HT1080 (cell line): ENCODE measurements at places on chromosomes 11 and 22.

DNA sequence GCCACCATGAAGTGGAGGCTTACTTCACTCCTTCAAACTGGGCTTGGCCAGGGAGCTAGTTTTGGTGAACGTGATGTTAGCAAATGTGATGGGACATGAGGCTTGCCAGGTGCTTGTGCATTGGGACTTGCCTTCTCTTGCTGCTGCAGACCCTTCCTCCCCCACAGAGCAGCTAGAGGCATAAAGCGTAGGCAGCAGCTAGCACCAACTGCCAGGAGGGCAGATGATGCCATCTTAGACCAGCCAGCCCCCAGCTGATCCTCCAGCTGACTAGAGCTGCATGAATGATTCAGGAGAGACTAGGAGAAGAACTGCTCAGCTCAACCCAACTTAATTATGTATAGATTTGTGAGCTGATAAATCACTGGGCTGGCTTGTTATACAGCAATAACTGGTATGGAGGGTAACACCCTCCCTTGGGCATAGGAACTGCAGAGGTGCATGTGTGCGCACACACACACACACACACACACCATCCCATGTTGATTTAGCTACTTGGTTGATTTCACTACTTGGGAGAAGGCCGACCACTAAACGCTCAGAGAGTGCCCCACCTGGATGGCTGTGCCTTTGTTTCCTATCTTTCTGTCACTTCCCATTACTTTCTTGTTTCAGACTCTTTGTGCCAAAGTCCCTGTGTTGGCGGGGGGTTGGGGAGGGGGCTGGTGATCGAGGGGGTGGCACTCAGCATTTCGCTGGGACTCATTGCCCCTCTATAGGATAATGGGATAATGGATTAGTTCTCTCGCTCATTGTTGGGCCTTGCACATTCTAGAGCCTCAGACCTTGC, 202.8 kb downstream of the ADAMTS15 start:
- DNase-seq, result no peak

DNA sequence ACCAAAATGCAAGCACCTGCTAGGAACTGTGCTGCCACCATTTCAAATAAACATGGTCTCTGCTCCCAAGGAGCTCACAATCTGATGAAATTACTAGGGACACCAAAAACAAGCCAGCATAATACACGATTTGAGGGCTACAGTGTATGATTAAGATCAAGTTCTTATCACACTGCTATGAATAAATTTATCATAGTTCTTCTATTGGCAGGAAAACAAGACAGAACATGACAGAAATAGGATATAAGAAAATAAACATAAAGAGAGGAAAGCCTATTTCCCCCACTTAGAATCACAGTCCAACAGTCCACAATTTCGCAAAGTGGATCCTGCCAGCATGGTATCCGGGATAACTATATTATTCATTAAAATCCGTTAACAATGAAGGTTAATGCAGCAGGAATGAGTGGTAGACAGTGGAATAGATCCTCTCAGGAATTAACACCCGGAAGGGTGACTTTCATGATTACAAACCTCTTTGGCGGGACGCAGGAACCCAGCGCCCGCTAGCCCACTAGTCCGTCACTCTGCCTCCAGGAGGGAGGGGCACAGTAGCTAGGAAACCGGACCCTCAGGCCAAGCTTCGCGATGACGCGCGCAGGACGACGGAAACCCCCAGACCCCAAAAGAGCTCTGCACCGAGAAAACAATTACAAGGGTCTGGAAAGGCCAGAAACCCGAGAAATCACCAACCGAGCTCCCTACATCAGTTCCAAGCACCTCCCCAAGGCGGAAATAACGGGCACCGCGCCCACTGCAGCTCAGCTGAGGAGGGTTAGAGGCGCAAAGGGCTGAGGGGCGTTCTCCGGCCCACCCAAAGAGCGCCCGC, 607 bp downstream of the CCDC82 start:
- peak; percentile 2 for DNase-seq

GRCh38 chr11:104700609-104701008, 197.7 kb downstream of the CASP12 start:
- DNase-seq, result peak; percentile 13

GRCh38 chr11:78699609-78700135, 125.0 kb upstream of the NARS2 start:
- DNase-seq, result no peak

DNA sequence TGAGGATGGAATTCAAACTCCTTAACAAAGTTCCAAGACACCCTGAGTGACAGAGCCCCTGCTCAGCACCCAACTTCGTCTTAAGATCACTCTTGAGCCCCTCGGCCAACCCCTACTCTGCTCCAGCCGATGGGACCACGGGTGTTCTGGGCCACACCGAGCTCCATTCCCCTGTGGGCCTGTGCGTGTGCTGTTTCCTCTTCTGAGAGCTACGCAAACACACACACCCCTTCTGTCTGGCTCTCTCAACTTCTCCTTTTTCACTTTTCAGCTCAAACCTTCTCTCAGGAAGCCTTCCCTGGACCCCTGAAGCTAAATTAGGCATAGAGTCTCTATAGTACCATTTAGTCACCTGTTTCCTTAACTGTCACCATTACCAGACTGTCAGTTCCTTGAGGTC, 37.5 kb upstream of the NNMT start:
- DNase-seq, result no peak

- no peak for DNase-seq
Measured at GRCh38 chr22:30305906-30306626, 16.8 kb upstream of the CASTOR1 start.

- DNase-seq, result no peak
Measured at GRCh38 chr11:8318536-8318935, 54.9 kb upstream of the LMO1 start.

- DNase-seq, result no peak
Measured at GRCh38 chr11:11935536-11935935, 72.9 kb downstream of the DKK3 start.

GRCh38 chr11:76740772-76741171, 42.4 kb upstream of the TSKU start:
- no peak for DNase-seq

DNA sequence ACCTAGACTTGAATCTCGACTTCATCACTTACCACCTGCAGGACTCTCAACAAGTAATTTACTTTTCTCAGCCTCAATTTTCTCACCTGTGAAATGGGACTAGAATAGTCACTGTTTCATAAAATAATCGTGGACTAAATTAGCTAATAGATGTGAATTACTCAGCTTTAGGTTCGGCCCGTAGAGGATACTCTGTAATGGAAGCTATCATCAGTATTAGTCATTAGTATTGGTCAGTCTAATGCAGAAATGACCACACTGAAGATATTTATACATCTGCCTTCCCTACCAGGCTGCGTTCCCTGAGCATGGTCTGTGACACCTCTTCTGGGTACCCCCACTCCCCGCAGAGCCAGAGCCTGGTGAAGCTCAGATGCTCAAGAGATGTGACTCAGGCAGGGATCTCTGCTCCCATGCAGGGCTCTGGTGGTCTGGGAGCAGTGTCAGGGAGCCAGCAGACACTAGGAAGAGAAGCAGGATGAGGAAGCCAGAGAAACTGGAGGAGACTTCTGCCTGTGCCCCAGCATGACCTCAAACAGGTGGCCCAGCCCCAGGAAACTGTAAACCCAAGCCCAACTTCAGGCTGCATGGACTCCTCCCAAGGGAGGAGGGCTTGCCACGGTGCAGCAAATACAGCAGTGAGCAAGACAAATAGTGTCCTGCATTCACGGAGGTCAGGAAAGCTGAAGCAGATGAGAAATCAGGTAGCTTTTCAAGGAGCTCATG, 88.0 kb upstream of the E2F8 start:
- no peak for DNase-seq

DNA sequence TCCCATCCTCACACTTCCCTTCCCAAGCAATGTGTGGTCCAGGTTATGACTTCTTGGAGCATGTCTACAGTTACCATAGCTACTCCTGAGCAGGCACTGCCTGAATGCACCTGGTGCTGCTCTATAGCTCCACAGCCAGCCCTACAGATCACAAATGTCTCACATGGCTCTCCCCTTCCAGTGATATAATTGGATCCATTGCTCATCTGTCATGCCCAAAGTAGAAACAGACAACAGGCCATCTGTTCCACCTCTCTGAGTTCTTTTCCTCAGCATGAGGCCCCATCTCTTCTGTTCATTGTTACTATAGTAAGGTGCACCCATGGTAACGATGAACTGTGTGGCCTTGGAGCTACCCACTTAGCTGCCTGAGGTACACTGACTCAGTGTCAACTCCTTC, 320.3 kb upstream of the ZC3H12C start:
- DNase-seq, result no peak

DNA sequence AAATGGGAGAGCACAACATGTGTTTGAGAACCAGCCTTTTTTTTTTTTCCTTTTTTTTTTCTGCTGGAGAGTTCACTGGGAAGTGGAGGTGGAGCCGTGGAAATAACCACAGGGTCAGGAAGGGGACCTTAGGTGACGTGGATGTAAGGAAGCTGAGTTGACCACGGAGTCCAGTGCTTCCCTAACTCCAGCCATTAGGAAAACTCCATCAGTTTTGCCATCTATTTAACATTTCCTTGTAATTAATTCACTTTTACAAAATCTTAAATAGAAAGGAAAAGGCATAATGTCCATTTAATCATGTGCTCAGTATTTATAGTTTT, 2.0 kb upstream of the CDK2AP2 start:
- no peak for DNase-seq

- no peak for DNase-seq
Measured at GRCh38 chr22:27113641-27114040, 456.3 kb downstream of the MIAT start.

GRCh38 chr11:1238767-1239595, 16.1 kb downstream of the MUC5B start:
- no peak for DNase-seq

DNA sequence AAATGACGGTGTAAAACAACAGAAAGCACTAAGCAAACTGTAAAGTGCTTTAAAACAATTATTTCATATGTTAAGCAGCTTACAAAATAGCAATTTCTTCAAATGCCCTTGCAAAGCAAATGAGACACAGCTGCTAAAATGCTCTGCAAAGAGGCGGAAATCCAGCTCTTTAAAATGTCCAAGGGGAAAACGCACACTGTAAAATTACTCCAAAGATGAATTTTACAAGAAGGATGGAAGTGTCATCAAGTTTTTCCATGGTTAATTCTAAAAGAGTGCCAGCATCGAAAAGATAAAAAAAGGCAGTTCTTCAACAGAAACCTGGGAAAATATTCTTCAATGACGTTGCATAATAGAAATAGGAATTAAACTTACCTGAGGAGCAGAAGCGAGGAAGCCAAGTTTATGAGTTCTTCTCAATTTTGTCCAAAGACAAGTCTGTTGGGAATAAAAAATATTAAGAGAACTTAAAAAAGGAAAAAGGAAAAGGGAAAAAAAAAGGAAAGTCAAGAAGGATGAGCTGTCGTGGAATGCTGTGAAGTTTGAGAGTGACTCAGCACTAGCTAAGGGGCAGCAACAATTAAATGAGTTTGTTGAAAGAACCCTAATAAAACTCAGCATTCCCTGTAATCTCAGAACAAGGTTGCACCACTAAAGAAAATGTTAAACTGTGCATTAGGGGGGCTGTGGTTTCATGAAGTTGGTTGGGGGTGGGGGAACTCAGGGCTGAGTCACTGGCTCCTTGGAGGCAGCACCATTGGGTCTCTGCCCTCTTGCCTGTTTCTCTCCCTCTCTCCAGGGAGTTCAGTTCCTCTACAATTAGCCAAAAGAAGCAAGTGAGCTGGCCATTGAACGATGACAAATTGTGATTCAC, 64.2 kb upstream of the BLID start:
- DNase-seq, result peak; percentile 100

DNA sequence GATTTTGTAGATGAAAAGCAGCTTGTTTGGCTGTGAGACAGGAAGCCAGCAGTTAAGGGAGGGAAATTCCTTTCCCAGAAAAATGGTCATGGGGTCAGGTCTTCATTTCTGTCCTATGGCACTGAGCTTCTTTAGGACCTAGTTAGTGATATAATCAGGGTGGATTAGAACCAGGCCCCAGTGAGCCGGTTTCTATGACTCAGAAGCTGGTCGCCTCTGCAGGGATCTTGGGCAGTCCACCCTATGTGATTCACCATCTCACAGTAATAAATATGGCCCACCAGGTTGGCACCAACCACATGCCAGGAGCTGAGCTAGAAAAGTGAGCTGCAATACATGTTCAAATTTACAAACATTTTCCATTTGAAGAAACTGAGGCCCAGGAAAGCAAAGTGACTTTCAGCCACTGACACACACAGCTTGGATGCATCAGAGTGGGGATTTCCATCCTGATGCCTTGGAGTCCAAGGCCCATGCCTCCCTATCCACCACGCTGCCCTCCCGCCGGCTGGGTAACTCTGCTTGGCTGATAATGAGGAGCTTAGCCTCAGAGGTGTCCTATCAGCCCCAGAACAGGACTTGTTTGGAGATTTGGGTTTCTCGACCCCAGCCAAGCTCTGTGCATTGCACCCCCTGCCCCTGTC, 42.0 kb downstream of the CD82 start:
- DNase-seq, result peak; percentile 73

GRCh38 chr22:21800552-21801303, 65.1 kb upstream of the YPEL1 start:
- DNase-seq, result no peak

GRCh38 chr11:116404462-116404798, 368.4 kb downstream of the BUD13 start:
- no peak for DNase-seq

- no peak for DNase-seq
Measured at GRCh38 chr22:34160141-34160783, 240.0 kb upstream of the LARGE1 start.

DNA sequence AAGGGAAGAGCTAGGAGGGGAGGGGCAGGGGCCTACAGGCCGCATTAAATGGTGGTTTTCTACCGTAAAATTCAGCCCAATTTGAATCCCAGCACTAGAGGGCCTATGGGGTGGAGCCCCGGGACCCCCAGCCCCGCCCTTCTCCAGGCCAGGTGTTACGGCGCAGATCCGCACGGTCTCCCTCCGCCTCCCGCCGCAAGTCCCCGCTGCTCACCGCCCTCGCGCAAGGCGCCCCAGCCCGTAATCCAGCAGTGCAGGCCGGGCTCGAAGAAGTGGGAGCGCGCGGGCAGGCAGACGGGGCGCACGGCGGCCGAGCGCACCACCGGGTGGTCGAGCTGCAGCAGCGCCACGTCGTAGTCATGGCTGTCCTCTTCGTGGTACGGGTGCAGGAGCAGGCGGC, 17.3 kb downstream of the KCTD17 start:
- no peak for DNase-seq
